ENCODE measurements at places on chromosomes 2 and 18.

- DNase-seq: no peak
Observed at GRCh38 chr2:75224636-75225094, 25.3 kb upstream of the TACR1 start.

DNA sequence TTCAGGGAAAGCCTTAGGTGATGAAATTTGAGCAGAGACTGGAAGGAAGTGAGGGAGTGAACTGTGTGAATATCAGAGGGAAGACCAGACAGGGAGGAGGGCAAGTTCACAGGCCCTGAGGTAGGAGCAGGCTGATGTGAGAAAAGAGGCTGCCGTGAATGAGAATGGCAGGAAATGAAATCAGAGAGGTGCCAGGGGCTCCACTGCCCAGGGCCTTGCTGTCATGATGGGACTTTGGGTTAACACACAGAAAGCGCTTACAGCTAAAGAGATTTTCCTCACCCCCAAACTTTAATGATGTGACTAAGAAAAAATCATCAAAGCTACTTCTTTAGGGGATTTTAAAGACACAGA, 53.8 kb downstream of the MARCHF4 start:
- no peak for DNase-seq

- no peak for DNase-seq
Observed at GRCh38 chr18:25053466-25053865, 298.5 kb downstream of the ZNF521 start.

- peak; percentile 88 for DNase-seq
Observed at GRCh38 chr2:240568678-240569522, 616 bp downstream of the RNPEPL1 start.

DNA sequence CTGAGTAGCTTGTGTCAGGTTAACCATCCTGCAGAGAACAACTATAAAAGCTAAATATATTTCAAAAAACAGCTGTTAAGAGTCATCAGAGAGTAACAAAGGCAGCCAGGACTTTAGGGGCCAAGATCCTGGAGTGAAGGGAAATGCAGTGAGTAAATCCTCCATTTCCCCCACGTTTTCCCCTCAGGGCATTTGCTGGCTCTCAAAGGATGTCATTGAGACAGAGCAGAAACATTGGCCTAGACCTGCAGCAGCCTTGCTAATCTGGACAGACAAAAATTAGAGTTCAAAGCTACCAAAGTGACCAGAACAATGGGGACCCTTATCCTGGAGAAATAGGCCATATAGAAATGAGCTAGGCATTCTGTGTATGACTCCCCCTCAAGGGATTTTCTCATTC, 21.1 kb upstream of the KLHL29 start:
- DNase-seq: no peak

DNA sequence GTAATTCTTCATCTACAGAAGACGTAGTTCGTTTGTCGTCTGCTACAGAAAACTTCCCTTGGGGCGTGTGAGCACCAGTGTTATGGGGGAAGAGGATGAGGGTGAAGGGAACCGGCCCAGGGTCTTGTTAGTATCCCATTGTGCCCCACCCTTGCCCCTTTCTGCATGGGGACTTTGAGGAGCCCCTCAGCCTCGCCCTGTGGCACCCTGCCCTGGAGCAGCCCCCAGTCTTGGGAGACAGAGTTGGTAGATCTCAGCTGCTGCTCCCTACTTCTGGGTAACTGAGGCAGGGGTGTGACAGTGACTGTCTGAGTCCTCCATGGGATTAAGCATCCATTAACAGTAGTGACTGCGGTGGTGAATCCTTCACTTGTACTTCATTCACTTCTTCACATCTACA, 50.1 kb downstream of the RNF144A start:
- DNase-seq: no peak

DNA sequence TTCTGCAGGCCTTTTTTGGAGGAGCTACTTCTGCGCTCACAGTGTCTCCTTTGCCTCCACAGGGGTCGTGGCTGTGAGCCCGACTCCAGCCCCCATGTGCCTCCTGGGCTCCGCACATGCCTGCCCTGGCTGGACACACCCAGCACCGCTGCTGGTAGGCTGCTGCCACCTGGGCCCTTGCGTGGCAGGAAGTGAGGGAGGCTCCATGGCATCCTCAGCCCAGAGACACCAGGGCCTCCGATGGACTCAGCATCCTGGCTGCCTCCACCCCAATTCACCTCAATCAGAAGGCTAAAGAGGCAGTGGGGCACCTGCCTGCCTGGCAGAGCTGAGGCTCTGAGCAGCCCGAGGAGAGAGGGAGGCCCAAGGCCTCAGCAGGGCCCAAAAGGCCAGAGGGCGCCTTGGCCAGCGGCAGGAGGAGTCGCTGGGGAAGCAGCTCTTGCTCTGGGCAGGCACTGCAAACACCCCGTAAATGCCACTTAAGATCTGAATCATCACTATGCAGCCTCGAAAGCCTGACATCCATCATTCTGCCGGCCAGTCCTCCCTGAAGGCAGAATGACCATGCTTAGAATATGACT, 68.3 kb upstream of the OTOS start:
- DNase-seq: peak; percentile 55

DNA sequence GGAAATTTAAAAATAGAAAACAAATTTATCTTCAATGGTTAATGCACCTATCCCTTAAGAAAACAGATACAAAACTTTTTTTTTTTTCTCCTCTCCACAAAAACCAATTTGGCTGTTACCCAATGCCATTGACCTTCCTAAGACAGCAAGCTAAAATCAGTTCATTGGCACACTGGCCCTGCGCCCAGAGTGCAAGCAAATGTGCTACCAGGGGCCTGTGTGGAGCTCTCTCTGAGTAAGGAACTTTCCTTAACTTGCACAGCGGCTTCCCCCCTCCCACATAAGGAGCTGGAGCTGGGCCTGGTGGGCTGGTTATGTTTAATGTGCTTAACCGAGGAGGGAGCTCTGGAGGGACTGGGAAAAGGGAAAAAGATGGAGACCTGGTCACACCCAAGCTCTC, 17.6 kb upstream of the POU3F3 start:
- DNase-seq: no peak

GRCh38 chr2:239381709-239382134, 19.1 kb downstream of the HDAC4 start:
- peak; percentile 35 for DNase-seq

GRCh38 chr2:182280118-182280517, 146.7 kb downstream of the PDE1A start:
- DNase-seq: no peak

DNA sequence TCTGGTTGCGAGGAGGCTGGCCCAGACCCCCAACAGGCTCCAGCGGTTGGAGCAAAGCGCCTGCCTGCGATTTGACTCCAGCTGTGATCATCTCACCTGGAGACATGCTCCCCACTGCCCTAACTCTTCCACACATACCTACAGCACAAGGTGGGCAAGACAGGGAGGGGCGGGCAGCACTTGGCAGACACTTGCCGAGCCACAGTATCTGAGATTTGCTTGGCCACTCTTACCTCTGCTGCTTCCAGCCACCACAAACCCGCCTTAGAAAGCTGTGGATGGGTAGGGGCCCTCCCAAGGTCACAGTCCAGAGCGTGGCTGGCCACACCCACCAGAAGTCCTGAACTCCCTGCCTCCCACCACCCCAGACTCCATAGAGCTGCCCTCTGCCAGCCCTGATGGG, 8.2 kb downstream of the CYP26B1 start:
- DNase-seq: no peak

- DNase-seq: no peak
Observed at GRCh38 chr18:31244771-31245394, 73.1 kb upstream of the DSG1 start.

- DNase-seq: no peak
Observed at GRCh38 chr2:172693529-172694455, 41.9 kb upstream of the RAPGEF4 start.

GRCh38 chr2:43302182-43302960, 76.0 kb upstream of the ZFP36L2 start:
- DNase-seq: no peak

DNA sequence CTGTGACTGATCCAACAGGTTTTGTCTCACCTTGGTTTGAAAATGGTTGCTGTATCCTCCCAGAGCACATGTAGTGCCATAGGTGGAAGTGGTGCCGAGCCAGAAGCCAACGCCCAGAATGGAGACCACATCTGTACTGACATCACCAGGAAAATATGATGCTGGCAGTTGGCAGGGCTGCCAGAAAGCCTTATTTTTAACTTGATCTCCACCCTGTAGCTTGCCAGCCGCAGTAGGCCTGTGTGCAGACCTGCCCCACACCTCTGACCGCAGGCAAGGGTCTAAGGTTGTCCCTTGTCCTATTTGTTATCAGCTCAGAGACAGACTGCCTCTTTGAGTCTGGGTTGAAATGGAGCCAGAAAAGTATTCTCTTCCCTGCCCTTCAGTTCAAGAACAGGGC, 123.5 kb upstream of the EML6 start:
- no peak for DNase-seq

DNA sequence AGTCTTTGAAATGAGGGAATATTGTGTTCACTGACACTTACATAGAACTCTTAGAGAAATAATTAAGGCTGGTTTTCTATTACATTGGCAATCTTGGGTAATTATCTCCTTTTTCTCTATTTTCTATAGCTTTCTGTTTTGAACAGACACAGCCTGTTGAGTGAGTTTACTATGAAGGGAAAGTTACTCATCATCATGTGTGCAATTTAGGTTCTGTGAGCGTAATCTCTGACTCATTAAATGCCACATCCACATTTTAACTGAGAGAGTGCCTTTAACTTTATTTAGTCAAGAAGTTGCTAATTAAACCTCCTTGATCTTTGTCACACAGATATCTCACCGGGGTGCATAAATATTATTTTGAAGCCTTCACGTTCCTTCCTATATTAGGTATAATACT, 174.0 kb upstream of the SLC8A1 start:
- DNase-seq: no peak

GRCh38 chr2:201781557-201782051, 871 bp upstream of the ALS2 start:
- no peak for DNase-seq

GRCh38 chr18:60870261-60871153, 462.7 kb upstream of the CDH20 start:
- no peak for DNase-seq

- DNase-seq: no peak
Observed at GRCh38 chr2:144404586-144405314, 115.2 kb downstream of the ZEB2 start.

GRCh38 chr2:16252251-16252650, 311.9 kb downstream of the MYCN start:
- no peak for DNase-seq

DNA sequence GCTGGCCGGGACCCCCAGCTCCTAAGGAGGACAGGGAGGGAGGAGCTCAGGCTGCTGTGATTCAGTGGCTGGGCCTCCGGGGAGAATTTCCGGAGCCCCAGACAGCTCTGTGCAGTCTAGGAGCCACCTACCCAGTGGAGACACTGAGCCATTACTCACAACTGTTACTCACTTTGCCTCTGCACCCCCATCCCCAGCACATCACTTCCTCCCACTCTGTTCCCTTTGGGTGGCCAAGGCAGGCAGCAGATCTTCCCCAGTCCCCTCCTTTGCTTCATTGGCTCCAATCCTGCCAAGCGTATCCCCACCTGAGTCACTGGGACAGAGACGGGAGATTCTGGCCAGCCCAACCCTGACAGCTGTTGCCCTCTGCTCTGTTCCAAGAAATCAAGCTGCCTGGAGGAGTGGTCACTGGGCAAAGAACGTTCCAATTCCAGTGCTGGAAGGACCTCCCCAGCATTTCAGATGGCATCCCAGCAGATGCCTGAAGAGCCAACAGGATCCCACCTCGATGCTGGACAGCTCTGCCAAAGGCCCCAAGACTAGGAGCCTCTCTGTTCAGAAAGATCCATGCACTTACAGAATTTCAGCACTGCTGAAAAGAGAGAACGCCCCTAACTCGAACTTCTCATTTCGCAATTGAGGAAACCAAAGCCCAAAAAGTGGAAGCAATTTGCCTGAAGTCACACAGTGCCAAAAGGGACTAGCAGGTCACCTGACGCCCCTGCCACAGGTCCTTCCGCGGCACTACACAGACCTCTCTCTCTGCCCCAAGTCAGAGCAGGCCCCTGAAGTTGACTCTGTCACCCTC, 68.3 kb downstream of the TNS1 start:
- DNase-seq: peak; percentile 74

GRCh38 chr18:48098007-48098406, 167.5 kb upstream of the SMAD2 start:
- DNase-seq: no peak

GRCh38 chr2:64383016-64383591, 70.9 kb upstream of the LGALSL start:
- no peak for DNase-seq

DNA sequence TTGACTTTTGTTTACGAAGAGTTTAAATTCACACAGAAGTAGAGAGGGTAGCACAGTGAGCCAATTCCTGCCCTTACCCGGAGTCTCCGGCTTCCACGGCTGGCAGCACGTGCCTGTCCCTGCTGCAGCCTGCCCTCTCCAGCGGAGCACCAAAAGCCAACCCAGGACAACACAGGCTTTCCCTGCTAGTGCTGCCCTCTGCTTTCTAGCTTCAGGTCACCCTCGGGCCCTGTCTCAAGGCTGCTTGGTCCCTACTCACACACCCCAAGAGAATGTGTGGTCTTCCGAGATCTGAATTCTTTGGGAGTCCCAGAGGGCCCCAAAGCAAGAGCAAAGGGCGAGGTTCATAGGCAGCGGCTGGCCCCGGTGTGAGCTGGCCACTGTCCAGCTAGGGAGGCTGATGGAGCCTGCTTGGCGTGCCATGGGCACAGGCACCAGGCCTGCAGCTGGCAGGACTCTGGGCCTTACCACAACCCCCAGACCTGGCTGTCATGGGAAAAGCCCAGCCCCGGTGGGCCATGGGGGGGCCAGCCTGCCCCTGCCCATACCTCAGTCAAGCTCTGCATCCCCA, 7.0 kb upstream of the HS6ST1 start:
- DNase-seq: peak; percentile 76

DNA sequence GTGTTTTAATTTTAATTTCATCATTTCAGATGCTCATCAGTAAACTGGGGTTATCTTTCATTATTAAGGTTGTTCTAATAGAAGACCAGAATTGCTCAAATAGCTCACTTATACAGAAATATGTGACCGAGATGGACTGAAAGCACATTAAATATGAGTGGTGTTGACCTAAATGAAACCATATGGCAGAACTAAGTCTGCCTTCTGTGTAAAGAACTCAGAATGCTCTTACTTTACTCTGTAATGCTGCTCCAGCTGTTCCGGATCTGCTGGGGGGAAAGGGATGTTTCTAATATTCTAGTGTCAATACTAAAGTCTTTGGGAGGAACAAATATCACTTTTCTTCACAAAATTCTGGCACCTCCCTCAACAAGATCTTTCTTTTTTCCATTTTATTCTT, 131.0 kb downstream of the DPP4 start:
- no peak for DNase-seq

- DNase-seq: no peak
Observed at GRCh38 chr2:177429688-177430325, 37.2 kb downstream of the AGPS start.

- DNase-seq: no peak
Observed at GRCh38 chr2:29878898-29879297, 42.5 kb downstream of the ALK start.
